Type B pancreatic cell (in vitro differentiated cells): ENCODE measurements at places on chromosomes 4 and X. TPM values are rescaled to one million over a fixed set of nuclear protein-coding genes. Genes with fewer than 3 reads are reported as not detected.

Gene SRPX
- 2.6 and 8.4 TPM in 2 replicates for total RNA-seq

Gene COL4A5
- 85.1 and 167 TPM in 2 replicates for total RNA-seq

DNA sequence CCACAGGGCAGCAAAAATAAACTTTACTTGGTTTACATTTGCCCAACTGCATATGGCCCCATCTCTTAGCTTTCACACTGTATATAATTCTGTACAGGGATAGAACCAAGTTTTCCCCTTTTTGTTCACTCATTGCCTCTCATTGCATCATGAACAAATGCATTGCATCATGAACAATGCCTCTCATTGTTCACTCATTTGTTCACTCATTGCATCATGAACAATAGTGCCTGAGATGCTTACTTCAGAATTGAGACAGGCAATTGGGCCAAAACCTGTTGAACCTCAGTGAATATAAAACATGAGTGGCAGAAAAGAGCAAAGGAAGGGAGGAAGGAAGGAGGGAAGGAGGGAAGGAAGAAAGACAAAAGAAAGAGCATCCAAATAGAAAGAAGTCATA, 98.2 kb downstream of the SOWAHB start:
- no peak for DNase-seq

DNA sequence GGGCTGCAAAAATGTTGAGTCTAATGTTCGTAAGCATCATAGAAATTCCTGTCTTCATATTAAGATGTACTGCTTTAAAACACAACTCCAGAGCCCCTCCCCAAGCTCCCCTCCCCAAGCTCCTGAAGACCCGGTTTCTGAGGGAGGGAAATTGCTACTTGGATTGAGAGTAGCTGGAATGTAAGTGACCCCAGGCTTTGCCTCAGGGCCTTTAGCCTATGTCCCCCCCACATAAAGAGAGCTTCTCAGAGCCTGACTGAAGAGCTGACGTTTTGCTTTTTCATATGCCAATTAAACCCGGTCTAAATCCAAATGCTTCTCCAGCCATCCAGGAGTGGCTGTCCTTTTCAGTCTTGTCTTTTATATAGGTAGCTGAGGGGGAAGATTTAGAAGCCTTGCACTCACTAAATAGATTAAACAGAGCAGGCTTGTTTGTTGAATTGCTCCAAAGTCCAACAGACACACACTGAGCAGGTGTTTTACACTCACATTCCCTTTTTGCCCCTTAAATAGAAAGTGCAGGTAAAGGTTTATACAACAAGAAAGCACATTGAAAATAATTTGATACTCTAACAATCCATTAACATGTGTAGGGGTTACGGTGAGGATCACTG, 19.6 kb downstream of the ARX start:
- DNase-seq = no peak

DNA sequence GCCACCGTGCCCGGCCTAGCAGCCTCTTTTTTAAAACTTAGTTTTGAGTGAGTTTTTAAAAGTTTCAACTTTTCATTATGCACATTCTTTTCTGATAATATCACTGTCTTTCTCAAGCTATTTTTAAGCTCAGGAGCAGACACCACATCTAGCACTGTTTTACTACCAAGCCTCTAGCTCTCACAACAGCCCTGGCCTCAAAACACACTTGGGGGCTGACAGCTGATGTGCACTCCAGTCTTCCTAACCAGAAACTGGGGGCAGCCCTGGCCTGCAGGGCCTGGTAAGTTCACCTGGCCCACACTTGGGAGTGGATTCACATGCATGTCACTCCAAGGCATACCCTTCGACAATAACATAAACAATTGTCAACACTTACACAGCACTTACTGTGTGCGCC, 34.0 kb downstream of the CENPU start:
- no peak for DNase-seq

Gene POLN
- total RNA-seq = 4.1 and 4.3 TPM in 2 replicates

- no peak for DNase-seq
Measured at GRCh38 chrX:114058988-114059418, 524.9 kb upstream of the HTR2C start.

DNA sequence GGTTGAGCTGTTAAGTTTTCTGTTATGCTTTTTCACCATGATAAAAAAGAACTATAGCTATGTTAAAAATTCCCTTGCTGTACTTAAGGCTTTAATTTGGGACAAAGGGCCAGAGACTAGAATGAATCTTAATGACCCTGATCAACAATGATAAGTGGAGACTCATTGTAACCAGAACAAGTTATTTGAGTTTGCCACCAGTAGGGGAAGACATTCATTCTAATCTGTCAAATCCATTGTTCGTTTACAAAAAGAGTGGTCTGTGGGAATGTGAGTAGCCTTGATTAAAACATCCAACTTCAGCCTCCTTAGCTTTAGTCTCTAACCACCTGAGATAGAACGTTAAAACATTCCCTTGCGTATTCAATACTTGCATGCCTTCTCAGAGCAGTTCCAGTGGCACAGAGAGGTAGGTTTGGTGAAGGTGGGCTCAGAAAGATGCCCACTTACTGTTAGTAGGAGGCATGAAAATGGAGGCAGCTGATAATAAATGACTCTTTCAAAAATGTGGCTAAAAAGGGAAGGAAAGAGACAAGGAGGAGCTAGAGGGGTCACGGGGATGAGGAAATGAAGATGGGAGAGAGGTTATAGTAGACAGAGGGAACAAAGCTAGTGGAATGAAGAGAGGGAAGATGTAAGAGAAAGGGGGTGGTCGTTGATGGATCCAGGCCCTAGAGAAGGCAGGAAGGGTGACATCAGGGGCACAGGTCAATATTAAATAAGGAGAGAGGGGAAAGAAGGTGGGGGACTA, 66.2 kb downstream of the EGF start:
- DNase-seq = no peak

DNA sequence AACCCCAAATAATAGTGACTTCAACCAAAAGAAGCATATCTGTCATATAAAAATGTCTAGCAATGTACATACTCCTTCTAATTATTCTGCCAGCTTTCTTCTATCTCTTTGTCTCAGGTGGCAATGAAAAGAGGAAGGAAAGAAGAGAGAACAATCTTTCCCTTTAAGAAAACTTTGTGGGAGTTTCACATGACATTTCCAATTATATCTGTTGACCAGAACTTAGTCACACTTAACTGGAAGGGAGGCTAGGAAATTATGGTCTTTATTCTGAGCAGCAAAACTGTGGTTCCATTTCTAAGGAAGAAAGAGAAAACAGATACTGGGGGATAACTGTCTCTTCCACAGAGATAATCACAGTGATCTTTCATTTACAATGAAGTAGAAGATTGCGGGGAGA, 12.9 kb upstream of the MAOA start:
- DNase-seq = no peak

Gene GCNA
- total RNA-seq = 0.79 and 2.1 TPM in 2 replicates
